ENCODE measurements at places on chromosomes 2 and 18.

DNA sequence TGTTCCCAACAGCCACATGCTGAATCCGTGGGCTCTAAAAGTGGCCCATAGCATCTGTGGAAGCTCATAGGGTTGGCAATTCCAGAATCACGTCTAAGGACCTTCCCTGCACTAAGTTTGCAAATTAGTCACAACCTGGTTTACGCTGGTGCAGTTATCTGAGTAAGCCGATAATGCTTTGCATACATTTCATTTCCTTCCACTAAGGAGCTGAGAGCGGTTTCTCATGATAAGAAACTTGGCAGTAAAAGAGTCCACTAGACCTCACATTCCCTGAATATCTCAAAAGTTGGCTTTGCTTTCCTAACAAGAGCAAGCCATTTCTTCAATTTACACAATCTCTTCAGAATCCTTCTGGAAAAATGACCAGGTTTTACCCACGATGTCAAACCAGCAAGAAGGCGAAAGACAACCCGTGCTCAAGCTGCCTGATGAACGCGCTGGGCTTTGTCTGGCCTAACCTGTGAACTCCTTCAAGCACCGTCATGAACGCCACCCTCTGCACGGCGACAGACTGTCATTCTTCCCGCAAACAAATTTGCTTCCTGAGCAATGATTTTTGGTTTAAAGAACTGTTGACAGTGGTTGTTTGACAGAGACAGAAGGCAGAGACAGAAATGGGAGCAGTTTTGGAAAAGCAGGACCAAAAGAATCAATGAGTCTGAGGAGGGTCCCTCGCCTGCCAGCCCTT lies 73.0 kb upstream of the COPS8 start:
- no peak for DNase-seq

- DNase-seq: no peak
Observed at GRCh38 chr18:71020342-71021029, 731.6 kb downstream of the SOCS6 start.

GRCh38 chr2:65388051-65388531 lies 44.3 kb downstream of the SPRED2 start:
- DNase-seq: no peak

GRCh38 chr2:227472265-227473121 lies 537 bp downstream of the AGFG1 start:
- peak; percentile 44 for DNase-seq

GRCh38 chr2:30949435-30949834 lies 142.2 kb upstream of the CAPN13 start:
- DNase-seq: no peak

DNA sequence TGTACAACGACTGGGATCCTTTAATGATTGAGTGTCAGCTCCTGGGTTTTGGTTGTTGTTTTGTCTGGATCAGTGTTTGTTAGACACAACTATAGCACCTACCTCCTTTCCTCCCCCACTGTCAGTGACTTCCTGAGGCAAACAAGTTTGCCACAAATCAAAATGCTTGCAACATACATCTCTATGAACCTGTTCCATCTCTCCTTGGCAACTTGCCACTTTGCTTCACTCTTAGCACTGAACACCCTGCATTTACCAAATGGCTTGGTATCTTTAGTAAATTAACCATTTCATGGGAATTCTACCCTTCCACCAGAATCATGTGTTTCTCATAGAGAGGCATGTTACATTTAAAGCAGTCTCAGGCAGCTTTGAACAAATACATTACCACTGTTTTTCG lies 301.1 kb upstream of the TANK start:
- no peak for DNase-seq

GRCh38 chr2:205199165-205199850 lies 483.0 kb upstream of the NRP2 start:
- no peak for DNase-seq

DNA sequence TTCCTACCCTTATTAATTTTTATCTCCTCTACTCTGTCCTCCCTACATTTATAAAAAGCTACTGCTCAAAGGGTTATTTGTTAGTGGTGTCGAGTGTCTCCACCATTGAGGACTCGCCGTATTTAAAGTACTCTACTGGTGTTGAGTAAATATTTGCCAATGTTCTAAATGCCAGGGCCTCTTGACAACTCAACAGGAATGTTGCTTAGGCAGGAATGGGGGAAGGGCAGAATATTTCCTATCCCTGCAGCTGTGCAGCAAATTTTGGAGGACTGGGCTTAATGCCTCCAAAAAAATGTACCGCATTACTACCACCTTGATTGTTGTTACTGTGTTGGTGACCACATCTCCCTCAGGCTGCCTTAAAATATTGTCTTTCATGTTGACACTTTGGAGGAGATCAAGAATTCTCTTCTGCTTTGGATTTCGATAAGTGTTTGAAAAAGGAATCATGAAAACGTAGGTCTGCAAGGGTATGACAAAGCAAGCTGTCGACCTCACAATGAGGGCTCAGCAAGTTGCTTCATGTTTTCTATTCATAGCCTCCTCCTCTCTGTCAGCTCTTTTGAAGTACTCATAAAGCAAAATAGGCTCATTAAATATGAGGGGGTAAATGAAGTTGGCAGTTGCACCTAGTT lies 84.3 kb downstream of the EFEMP1 start:
- no peak for DNase-seq

DNA sequence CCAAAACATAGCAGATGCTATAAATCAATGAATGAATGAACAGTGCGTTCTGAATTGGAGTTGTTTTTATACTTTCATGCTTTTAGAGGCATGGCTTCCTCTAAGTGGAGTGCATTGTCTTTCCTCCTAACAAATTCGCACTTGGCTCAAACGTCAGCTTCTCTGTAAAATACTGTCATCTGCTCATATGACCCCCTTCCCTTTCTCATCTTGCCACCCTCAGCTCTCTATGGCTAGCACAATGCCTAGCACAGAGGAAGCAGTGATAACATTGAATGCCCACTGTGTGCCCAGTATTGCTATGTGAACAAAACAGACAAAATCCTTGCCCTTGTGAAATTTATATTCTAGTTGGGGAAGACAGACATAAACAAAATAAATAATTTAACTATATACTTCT lies 258.8 kb downstream of the MREG start:
- DNase-seq: peak; percentile 62

GRCh38 chr2:159144776-159145614 lies 141.5 kb downstream of the WDSUB1 start:
- DNase-seq: no peak

- peak; percentile 75 for DNase-seq
Observed at GRCh38 chr18:58180738-58181353, 136.8 kb downstream of the NEDD4L start.

DNA sequence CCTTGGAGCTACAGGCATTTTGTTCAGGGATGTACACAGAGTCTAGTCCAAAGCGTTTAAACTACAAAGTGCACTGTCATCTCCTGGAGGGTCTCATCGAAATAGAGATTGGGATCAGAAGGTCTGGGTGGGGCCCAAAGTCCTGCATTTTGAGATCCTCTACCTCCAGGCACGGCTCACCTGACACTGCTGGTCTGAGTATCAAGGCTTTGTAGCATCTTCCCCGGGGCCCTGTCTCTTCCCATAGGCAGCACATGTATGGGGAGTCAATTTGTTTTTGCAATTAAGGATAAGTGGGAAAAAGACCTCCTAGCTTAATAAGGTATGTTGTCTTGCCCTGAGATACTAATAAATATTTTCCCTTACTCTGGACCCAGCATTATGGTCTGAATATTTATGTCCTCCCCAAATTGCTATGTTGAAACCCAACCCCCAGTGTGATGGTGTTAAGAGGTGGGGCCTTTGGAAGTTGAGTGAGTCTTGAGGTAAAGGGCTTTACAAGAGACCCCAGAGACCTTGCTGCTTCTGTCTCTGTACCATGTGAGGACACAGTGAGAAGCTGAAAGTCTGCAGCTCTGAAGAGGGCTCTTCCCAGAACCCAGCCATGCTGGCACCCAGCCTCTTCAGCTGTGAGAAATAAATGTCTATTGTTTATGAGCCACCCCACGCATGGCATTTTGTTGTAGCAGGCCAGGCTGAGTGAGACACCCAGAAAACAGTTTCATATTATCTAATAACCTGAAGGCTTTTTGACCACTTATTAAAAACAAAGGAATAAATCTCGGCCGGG lies 258.7 kb upstream of the HS6ST1 start:
- no peak for DNase-seq

DNA sequence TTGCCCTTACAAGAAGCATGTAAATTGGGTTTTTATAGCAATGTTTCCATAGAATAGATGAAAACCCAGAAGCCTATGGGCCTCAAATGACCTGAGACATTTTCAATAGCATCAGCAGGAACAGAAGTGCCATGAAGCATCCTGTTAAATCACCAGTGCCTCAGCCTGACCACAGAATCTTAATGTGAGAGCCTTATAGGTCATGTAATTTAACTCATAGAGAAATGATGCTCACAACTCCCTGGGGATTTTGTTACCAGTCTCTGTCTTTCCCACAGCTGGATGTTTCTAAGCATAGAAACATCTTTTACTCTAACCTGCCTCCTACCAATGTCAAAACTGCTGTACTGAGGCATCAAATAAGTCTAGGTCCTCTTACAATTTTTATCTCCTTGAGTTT lies 295.8 kb upstream of the ACVR2A start:
- no peak for DNase-seq

- peak; percentile 74 for DNase-seq
Observed at GRCh38 chr2:100262555-100263320, 59.6 kb downstream of the LONRF2 start.

- no peak for DNase-seq
Observed at GRCh38 chr2:101047075-101047766, 45.1 kb downstream of the RPL31 start.

DNA sequence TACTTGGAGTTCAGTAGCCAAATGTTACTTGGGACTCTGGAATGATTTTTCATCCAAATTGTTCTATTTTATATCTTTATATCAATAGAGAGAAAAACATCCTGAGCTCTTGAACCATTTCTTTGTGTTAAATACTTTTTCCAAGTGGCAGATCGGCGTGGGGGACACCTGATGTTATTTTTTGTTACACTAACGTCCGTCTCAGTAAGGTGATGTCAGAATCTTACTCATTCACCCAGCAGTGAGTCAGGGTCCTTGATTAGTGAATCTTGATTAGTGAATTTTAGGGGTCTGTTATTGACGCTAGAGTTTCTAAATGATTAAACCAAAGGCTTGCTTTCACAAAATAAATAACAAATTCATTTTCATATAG lies 1.7 kb downstream of the MIB1 start:
- no peak for DNase-seq

DNA sequence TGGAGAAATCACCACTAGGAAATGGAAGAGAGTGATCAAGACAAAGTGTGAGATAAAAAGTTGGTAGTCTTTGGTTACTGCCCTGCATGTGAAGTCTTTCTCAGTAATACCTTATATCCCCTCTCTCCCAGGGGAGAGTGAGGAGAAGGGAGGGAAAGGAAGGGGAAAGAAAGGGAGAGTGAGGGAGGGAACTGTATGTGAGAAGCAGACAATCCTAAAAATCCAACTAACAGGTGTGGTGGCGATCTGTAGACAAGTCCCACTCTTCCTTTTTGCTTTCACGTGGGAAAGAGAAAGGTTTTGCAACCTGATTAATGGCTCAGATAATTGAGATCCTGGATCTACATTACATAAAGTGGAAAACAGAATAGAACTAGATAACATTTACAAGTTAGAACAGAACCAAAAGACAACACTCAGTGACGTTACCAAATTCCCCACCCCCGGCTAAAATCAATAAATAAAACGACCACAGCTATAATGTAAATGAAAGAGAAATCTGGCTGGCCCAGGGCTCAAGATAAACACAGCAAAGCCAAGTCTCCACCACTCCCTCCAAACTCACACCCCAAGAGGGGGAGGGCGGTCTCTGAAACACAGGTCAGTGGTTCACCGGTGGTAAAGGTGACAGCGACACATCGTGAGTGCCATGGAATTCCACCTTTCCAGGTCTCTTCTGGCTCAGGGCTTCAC lies 10.0 kb upstream of the APCDD1 start:
- DNase-seq: no peak

DNA sequence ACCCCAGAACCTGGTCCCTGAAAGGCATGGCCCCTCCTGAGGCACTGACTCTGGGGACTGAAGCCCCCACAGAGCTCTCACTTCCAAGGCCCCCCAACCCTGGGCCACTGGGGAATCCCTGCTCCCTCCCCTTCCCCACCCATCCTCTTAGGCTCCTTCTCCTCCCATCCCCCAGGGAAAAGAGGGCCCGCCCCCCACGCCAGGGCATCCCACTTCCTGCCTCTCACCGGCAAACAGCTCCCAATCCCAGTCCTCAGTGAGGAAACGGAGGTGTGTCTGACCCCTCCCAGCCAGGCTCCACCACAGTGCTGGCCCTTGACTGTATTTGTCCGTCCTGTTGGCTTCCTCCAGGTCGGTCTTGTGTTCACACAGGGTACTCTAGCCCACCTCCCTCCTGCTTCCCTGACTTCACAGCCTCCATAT lies 35.0 kb upstream of the PTMA start:
- DNase-seq: no peak

DNA sequence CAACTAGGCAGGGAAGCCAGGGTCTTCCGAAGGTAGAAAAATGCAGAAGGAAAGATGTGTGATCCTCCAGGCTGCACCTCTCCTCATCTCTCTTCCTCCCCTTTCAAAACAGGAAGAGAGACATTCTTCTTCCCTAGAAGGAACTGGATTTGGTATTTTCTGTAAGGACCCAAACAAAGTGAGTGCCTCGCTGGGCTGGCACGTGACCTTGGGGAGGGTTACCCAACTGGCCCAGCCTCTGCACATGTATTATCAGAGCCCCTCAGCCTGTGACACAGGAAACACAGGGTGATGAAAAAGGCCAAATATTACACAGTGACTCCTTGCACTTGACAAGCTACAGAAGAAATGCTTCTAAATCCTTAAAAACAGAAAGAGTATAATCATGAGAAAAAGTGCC lies 2.3 kb downstream of the HJURP start:
- peak; percentile 51 for DNase-seq

- no peak for DNase-seq
Observed at GRCh38 chr2:112166806-112167499, 28.8 kb downstream of the FBLN7 start.

DNA sequence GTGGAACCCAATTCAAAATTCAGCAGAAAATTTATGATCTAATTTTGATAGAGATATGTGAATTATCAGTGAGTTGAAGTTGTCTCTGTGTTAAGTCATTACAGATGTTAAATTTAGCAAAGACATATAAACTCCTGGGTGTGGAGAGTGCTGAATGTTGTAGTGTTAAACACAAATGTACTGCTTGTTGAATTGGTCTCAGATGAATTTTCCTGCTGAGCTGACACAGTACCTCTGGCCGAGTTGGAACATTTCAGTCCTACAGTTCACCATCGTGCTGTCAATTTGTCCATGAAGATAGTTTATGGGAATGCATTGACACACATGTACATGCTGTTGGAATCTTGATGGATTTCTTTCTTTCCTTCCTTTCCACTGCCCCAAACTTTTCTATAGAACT lies 255.9 kb downstream of the PLCL1 start:
- DNase-seq: no peak

GRCh38 chr2:54768772-54769428 lies 45.4 kb downstream of the EML6 start:
- no peak for DNase-seq

DNA sequence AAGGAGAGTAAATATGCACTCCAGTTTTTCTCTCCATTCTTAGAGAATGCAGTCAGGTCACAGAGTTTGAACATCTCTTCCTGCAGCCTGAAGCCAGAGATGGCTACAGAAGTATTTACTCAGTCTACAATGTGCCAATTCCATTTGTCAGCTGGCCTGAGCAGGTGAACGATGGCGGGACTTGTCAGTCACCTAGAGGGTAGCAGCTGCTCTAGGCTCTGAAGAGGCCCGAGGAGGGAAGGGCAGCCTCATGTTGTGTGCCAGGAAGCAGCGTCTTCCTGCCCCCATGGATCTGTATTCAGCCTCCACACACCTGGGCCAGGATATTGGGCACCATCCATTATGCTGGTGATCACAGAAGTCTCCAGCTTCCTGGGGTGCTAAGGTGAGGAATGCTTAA lies 316.7 kb upstream of the CHAC2 start:
- DNase-seq: no peak

GRCh38 chr18:44579028-44579702 lies 101.5 kb upstream of the SETBP1 start:
- peak; percentile 21 for DNase-seq

Measured in suppressor macrophage treated with lipopolysaccharide for 1 hour (primary cell).